ENCODE measurements at places on chromosomes 12 and 14. TPM values are rescaled to one million over a fixed set of nuclear protein-coding genes. Genes with fewer than 3 reads are reported as not detected.

DNA sequence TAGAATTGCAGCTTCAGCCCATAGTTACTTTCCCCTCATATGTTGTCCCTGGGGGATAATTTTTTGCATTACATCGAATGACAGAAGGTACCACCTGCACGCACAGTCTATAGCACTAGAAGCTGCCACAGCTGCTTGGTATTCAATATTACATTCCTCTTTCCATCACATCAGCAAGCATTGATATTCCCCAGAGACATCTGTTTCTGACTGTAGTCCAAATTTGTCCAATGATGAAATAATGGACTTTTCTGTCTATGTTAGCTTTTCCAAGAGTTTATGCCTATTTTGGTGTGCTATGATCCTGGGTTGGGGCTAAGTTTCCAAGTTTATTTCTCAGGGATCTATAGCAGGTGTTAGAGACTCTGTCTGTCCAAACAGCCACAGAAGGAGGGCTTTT is 335.4 kb downstream of the LRIG3 start:
- no peaks in the 10 kb centered on the region for H3K27me3 ChIP-seq
- H3K36me3 ChIP-seq: no peaks in the 10 kb centered on the region
- H3K27ac ChIP-seq: no peak overlapping the region
- no peak overlapping the region for H3K4me3 ChIP-seq
- no peak for DNase-seq

- H3K27ac ChIP-seq: no peak overlapping the region
- H3K36me3 ChIP-seq: no peaks in the 10 kb centered on the region
- H3K4me1 ChIP-seq: no peaks in the 10 kb centered on the region
Observed at GRCh38 chr14:81766321-81766915, 232.8 kb upstream of the SEL1L start.

GRCh38 chr12:95218150-95219133 is 835 bp downstream of the VEZT start:
- no peaks in the 10 kb centered on the region for H3K4me1 ChIP-seq
- DNase-seq: no peak
- no peaks in the 10 kb centered on the region for H3K27me3 ChIP-seq
- H3K36me3 ChIP-seq: peaks cover 9% of the 10 kb centered on the region

- no peaks in the 10 kb centered on the region for H3K36me3 ChIP-seq
- DNase-seq: no peak
- H3K4me1 ChIP-seq: no peaks in the 10 kb centered on the region
- no peak overlapping the region for H3K27ac ChIP-seq
- H3K27me3 ChIP-seq: no peaks in the 10 kb centered on the region
Observed at GRCh38 chr12:51188359-51189051, 15.6 kb upstream of the TFCP2 start.

The FAM181A gene
- not detected for total RNA-seq

- no peak overlapping the region for H3K27ac ChIP-seq
- H3K36me3 ChIP-seq: no peaks in the 10 kb centered on the region
- H3K4me3 ChIP-seq: no peak overlapping the region
- H3K4me1 ChIP-seq: no peaks in the 10 kb centered on the region
- no peaks in the 10 kb centered on the region for H3K27me3 ChIP-seq
Observed at GRCh38 chr12:5808981-5809380, 136.1 kb downstream of the ANO2 start.

The PTGER2 gene
- 0.68 TPM for total RNA-seq

The HOXC13 gene
- 0.11 TPM for total RNA-seq

DNA sequence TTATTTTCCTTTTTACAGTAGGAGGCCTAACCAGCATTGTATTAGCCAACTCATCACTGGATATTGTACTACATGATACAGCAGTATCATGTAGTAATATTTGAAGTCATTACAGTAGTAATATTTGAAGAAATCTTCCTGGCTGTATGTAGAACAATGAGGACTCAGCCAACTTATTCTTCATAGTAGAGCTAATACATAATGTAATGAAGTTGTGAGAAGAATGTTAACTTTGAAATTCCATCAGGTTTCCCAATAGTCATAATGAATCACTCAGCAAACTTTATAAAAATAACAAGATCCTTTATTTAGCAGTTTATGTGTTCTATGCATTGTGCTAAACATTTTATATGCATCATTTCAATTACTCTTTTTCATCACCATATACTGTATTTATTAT is 61.8 kb downstream of the LRRK2 start:
- no peaks in the 10 kb centered on the region for H3K4me1 ChIP-seq
- no peak for DNase-seq
- no peaks in the 10 kb centered on the region for H3K27me3 ChIP-seq
- no peak overlapping the region for H3K4me3 ChIP-seq
- 0 out of 2 replicates have a peak, but pooled peaks cover 4% of the 10 kb centered on the region for H3K36me3 ChIP-seq
- no peak overlapping the region for H3K27ac ChIP-seq

DNA sequence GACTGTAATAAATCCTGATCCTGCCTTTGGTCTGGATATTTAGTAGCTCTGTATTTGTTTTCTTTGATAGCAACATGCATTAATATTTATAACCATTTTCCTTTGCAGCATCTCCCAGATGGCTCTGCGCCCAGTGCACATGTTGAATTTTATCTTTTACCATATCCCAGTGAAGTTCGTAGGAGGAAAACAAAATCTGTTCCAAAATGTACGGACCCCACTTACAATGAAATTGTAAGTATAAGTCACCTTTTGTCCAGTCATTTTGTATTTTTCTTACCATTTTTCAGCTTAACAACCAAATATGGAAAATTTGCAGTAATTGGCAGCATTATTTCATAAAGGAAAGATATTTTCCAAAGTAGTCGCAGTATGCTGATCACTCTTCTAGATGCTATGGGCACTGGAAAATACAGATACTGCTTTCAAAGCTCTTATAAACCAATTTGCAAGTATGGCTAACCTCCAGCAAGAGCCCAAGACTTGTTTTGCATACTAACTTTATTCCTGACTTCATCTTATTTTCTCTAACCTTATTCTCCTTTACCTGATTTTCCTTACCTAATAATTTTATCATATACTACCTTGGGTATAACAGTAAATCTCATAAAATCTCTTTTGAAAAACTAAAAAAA is 97.4 kb downstream of the PLCZ1 start:
- no peaks in the 10 kb centered on the region for H3K36me3 ChIP-seq
- no peak overlapping the region for H3K27ac ChIP-seq
- DNase-seq: no peak
- no peaks in the 10 kb centered on the region for H3K4me1 ChIP-seq
- H3K27me3 ChIP-seq: no peaks in the 10 kb centered on the region
- H3K4me3 ChIP-seq: no peak overlapping the region

GRCh38 chr14:92794547-92794941 is 439 bp downstream of the GOLGA5 start:
- H3K27me3 ChIP-seq: no peaks in the 10 kb centered on the region
- H3K4me1 ChIP-seq: no peaks in the 10 kb centered on the region
- no peak for DNase-seq
- peak overlapping the region; percentile 97 for H3K4me3 ChIP-seq

The TRHDE gene
- 1.0 TPM for total RNA-seq

DNA sequence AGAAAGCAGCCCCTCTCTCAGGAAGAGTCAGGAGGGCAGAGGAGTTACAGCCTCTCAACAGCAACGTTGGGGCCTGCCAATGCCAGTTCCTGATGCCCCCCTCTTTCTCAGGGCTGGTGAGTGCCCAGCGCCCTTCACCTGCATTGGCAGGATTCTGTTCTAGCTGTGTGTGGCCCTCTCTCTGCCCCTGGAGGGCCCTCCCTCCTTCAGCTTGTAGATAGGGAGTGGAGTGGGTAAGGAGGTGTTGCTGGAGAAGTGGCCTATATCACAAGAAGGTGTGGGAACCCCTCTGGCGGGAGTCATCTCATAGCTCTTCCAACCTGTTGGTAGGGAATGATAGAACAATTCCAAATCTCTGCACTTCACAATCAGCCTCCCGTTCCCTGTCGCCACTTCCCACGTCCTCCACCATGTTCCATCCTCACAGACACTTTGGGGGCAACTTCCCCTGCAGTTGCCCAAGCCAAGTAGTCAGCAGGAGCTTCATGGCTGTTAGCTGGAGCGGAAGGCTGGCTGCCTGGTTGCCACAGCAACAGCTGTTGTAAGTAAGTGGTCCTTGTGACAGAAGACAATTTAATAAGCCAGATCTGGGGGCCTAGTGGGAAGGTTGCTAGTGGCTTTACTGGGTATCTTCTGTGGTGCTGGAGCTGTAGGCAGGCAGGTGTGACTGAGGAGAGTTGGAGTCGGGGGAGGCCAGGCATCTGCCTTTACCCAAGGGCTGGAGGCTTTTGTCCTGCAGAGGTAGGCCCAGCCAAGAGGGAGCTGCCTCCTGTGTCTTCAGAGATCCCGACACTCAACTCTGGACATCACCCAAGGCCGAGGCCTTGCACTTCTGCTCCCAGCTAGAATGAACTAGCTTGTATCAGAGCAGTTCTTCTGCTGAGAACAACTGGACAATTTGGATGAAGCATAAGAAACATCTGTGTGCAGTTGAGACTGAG is 38.4 kb downstream of the GALNT16 start:
- H3K4me3 ChIP-seq: no peak overlapping the region
- no peaks in the 10 kb centered on the region for H3K36me3 ChIP-seq
- H3K4me1 ChIP-seq: no peaks in the 10 kb centered on the region
- DNase-seq: no peak
- H3K27ac ChIP-seq: no peak overlapping the region

- H3K4me1 ChIP-seq: no peaks in the 10 kb centered on the region
- H3K27me3 ChIP-seq: peaks cover 18% of the 10 kb centered on the region
- H3K4me3 ChIP-seq: no peak overlapping the region
- no peak for DNase-seq
- H3K27ac ChIP-seq: no peak overlapping the region
Observed at GRCh38 chr14:24343795-24344660, 4.2 kb upstream of the RIPK3 start.

GRCh38 chr12:91326058-91327027 is 143.7 kb upstream of the DCN start:
- H3K36me3 ChIP-seq: no peaks in the 10 kb centered on the region
- no peaks in the 10 kb centered on the region for H3K27me3 ChIP-seq
- H3K4me3 ChIP-seq: no peak overlapping the region
- no peak overlapping the region for H3K27ac ChIP-seq
- no peaks in the 10 kb centered on the region for H3K4me1 ChIP-seq

The MGAT2 gene
- 27.9 TPM for total RNA-seq

DNA sequence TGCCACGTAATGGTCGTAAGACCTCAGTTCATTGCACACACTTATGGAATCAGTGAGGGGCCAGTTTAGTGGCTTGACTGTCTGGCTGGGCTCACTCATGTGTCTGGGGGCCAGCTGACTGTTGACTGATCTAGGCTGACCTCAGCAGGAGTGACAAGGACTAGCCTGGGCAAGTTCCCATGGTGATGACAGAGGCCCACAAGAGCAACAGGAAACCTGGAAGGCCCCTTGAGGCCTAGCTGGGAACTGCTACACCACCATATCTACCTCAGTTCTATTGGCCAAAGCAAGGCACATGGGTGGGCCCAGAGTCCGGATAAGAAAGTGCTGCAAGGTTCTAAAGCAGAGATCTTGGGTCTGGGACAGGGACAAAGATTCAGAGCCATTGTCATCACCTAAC is 21.3 kb upstream of the RFLNA start:
- no peaks in the 10 kb centered on the region for H3K27me3 ChIP-seq
- peak; percentile 89 for DNase-seq
- H3K4me1 ChIP-seq: peaks cover 3% of the 10 kb centered on the region
- no peak overlapping the region for H3K27ac ChIP-seq

The CDH24 gene
- 16.9 TPM for total RNA-seq

GRCh38 chr12:88958153-88958552 is 377.9 kb upstream of the KITLG start:
- H3K27me3 ChIP-seq: peaks cover 13% of the 10 kb centered on the region
- H3K4me3 ChIP-seq: peak overlapping the region; percentile 1
- peak; percentile 36 for DNase-seq
- no peaks in the 10 kb centered on the region for H3K36me3 ChIP-seq

GRCh38 chr14:94545131-94545841 is 16.0 kb upstream of the SERPINA4 start:
- no peaks in the 10 kb centered on the region for H3K27me3 ChIP-seq
- no peak overlapping the region for H3K27ac ChIP-seq

- H3K36me3 ChIP-seq: no peaks in the 10 kb centered on the region
- peaks cover 3% of the 10 kb centered on the region for H3K4me1 ChIP-seq
- H3K4me3 ChIP-seq: no peak overlapping the region
- no peak overlapping the region for H3K27ac ChIP-seq
- DNase-seq: no peak
Observed at GRCh38 chr12:127411166-127411915, 855.6 kb upstream of the TMEM132C start.

DNA sequence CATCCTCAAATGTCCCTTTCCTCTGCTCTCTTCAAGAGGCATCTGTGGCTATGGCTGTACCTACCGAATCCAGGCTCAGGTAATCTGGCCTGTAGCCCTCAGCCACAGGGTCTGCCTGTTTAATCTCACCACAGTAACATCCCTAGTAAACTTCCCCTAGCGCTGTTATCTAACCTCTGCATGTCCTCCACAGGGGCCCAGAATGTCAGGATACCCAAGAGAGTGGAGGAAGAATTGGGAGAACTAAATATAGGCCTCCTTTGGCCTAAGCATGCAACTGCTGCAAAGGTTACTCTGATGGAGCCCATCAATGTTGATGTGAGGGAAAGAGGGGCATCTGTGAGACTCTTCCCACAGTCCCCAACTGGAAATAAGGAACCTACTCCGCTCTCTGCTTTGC is 63.2 kb upstream of the IFNG-AS1 start:
- DNase-seq: no peak
- no peaks in the 10 kb centered on the region for H3K27me3 ChIP-seq
- no peaks in the 10 kb centered on the region for H3K36me3 ChIP-seq
- H3K4me1 ChIP-seq: no peaks in the 10 kb centered on the region

The PMEL gene
- 71.0 TPM for total RNA-seq

DNA sequence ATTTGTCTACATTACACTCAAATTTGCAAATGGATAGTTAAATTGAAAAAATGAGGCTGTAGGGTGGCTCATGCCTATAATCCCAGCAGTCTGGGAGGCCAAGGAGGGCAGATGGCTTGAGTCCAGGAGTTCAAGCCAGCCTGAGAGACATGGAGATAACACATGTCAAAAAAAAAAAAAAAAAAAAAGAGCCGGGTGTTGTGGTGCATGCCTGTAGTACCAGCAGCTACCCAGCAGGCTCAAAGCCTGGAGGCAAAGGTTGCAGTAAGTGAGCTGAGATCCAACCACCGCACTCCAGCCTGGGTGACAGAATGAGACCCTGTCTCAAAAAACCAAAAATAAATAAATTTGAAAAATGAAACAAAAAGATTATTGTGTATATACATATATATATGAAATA is 119.9 kb upstream of the MGAT4C start:
- peak; percentile 63 for DNase-seq
- H3K4me3 ChIP-seq: no peak overlapping the region
- no peaks in the 10 kb centered on the region for H3K36me3 ChIP-seq
- no peaks in the 10 kb centered on the region for H3K4me1 ChIP-seq
- H3K27ac ChIP-seq: no peak overlapping the region

- H3K4me3 ChIP-seq: no peak overlapping the region
- DNase-seq: no peak
- H3K27me3 ChIP-seq: no peaks in the 10 kb centered on the region
- H3K4me1 ChIP-seq: no peaks in the 10 kb centered on the region
- H3K36me3 ChIP-seq: no peaks in the 10 kb centered on the region
- no peak overlapping the region for H3K27ac ChIP-seq
Observed at GRCh38 chr12:4178424-4179170, 95.0 kb upstream of the CCND2 start.

Data from H9 (cell line).